ENCODE measurements at places on chromosomes 1 and 21.
A peak's percentile ranks its signal among the peaks of the same experiment; 100 is the strongest.

GRCh38 chr1:210739627-210740026 lies 394.3 kb downstream of the KCNH1 start:
- DNase-seq: no peak

GRCh38 chr21:37350472-37350871 lies 16.1 kb upstream of the DYRK1A start:
- no peak for DNase-seq

- no peak for DNase-seq
Measured at GRCh38 chr1:161226320-161226711, 456 bp downstream of the TOMM40L start.

DNA sequence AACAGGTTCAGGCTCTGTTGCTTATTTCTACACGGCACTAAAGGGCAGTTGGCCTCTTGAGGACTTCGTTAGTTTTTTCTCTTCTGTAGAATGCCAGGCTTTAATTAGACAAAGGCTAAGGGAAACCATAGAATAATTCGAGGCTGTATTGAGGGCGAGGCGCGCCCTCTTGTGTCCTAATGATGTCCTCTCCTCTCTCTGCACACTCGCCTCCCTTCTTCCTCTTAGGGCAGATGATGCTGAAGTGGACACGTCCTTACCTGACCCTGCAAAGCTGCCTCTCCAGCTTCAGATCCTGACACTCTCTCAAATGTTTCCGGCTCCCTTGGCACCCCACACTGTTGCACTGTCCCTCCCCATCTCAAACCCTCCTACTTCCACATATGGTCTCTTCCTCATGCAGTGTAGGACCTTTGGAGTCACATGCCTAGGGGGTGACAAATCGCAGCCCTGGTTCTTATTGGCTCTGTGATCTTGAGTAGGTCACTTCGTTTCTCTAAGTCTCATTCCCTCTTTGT lies 1.9 kb upstream of the ZSCAN20 start:
- DNase-seq: no peak

GRCh38 chr1:202807926-202808757 lies at the start of gene KDM5B:
Gene KDM5B (minus strand): TSS chr1:202808421. CDS start chr1:202808305, 116 bp downstream.
- DNase-seq: peak; percentile 15

DNA sequence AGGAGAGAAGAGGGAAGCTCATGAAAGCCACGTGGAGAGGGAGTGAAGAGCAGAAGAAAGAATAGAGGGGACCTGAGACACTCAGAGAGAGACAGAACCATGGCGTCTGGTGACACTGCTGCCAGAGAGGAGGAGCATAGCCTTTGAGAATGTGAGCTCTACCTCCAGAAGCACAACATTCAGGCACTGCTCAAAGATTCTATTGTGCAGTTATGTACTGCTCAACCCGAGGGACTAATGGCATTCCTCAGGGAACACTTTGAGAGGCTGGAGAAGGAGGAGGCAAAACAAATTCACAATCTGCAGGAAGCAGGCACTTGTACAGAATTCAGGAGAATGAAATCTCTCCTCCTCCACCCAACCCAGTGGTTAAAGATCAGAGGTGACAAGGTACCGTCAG lies 45.1 kb downstream of the BTBD8 start:
- DNase-seq: no peak

GRCh38 chr1:89721351-89721750 lies 88.4 kb downstream of the LRRC8C start:
- no peak for DNase-seq

GRCh38 chr1:83689921-83690868 lies 308.7 kb downstream of the TTLL7 start:
- DNase-seq: no peak

- no peak for DNase-seq
Measured at GRCh38 chr1:51203121-51203873, 32.8 kb upstream of the RNF11 start.

DNA sequence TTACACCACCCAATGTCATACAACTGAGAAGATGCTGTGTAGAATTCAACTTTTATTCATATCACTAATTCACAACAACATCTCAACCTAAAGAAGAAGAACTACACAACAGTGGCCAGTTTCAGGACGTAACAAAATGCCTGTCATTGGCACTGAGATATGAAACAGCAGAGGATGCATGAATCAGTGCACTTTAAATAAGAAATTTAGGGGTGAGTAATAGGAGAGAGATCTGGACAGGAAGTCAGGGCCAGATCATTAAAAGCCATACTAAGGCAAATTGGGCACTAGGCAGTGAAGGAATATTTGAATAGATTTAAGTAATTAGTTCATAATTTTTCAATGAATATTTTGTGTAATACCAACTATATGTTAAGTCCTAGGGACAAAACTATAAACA lies 510.5 kb downstream of the PLPP3 start:
- no peak for DNase-seq

DNA sequence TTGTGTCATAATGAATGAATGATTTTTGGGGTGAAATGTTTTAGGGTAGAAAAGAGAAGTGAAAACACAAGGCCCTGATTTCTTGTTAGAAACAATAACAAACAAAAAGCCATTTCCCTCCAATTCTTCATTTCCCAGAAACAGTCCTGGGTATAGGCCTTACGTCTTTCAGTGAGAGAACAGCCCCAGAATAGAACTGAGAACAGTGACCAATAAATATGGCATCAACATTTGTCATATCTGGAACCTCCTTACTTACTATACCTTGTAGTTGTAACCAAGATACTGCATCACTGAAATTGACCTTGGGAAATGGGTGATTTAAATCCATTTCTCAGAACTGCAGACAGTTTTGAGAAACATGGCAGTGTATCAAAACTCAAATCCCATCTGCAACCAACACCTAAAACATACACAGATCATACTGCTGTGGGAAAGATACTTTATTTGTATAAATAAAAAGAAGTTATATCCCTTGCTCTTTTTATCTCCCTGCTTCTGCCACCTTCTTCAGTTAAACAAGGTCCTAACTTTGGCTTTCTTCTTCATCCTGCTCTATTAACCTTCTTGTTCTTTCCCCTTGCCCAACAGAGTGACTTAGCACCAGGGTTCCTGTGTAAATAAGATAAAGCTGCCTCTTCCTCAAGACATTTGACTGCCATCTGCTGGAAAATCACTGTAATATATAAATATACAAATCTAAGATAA lies 19.5 kb downstream of the XKR8 start:
- DNase-seq: no peak

- DNase-seq: no peak
Measured at GRCh38 chr21:40769231-40769630, 77.7 kb downstream of the DSCAM start.

- no peak for DNase-seq
Measured at GRCh38 chr1:24329797-24330543, 10.8 kb downstream of the GRHL3 start.

DNA sequence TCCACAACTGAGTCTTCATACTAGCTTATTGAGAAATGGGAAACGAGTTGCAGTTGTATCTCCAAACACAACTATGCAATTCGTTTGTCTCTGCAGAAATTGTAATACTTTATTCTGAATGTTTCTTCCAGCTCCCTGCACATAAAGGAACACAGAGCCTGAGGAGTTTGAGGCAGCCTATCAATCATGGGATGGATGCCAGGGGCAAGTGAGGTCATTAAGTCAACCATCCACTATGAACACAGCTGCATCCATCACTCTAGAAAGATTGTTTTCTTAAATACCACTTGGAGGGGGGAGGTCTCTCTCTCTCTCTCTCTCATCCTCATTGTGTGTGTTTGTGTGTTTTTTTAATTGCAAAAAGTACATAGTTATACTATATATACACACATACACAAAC lies 2.9 kb upstream of the PSMB2 start:
- DNase-seq: no peak

- DNase-seq: no peak
Measured at GRCh38 chr1:54375298-54375697, 30.9 kb downstream of the SSBP3 start.

GRCh38 chr1:74193908-74194307 lies 4.1 kb downstream of the LRRIQ3 start:
- DNase-seq: no peak

DNA sequence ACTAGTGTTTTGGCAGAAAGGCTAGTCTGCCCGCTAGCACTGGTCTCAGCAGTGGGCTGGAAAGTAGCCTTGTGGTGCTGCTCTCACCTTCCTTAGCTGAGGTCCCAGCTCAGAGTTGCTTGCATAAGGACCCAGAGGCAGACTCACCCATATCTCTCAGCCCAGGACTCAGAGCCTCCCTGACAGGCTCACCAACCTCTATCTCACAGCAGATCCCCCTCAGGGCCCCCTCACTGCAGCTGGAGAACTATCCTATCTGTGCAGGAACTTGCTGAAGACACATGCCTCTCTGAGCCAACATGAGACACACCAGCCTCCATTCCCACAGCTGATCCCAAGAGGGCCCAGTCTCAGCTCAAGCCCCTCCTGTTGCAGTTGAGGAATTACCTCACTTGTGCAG lies 82.6 kb downstream of the IARS2 start:
- DNase-seq: no peak

- no peak for DNase-seq
Measured at GRCh38 chr1:36320767-36321118, 2.7 kb downstream of the EVA1B start.

DNA sequence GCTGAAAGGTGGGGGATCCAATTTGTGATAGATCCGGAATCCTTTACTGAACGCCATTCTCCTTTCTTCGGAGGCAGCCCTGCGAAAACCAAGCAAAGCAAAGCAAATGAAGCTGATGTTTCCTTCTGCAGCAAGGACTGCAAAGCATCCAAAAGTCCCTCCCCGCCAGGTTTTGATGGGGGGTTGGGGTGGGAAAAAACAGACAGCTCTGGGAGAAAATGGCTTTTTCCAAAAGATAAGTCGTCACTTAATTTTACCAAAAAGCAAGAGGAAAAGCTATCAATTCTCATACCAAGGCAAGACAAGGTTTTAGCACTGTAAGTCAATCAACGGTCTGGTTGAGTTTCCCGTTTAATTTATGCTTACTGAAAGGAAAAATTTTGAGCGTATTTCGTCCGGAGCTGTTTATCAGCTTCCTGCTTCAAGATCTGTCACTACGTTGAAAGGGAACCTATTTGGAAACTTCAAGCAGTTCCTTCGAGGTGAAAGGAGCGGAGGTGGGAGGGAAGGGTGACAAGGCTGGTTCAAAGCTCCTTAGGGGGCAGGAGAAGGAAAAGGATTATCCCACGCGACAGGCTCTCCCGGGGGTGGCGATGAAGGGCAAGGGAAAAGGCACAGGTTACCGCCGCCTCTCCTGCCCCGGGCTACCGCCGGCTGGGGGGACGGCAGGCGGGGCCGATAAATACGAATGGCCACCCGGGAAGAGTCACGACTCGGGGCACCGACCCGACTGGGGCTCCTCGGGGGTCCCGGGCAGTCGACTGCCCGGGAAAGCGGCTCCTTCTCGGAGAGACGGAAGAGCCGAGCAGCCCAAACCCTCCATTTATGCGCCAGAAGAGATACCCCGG lies 750 bp downstream of the SYNJ1 start:
- no peak for DNase-seq

DNA sequence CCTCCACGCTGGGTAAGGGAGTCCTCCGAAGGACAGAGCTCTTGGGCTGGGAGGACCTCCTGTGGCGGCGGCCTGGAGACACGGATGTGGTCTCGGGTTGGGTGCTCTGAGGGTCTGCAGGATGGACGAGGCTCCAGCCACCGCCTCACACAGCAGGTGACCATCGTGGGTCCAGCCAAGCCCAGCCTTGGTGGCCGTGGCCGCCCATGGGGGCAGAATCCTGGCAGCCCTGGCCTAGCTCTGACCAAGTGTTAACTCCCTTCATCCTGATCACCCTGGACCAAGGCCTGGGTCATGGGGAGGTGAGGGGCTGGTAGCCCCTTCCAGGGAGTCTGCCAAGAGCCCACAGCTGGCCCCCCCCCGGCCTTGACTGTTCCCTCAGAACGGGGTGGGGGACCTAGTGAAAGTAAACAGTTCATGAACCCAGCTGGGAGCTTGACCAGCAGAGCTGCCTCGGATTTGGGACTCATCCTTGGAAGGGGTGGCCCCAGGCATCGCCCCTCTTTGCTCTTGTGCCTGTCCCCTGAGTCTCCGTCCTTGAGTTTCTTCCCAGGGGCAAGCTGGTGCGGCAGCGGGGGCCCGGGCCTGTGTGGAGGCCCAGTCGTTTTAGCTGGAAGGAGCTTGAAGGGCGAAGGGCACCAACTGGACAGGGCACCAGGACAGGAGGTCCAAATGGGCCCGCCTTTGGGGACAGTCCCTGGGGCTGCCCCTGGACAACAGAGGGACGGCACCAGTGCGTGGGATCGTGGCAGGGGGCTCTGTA lies 17.8 kb downstream of the ARHGEF16 start:
- no peak for DNase-seq

DNA sequence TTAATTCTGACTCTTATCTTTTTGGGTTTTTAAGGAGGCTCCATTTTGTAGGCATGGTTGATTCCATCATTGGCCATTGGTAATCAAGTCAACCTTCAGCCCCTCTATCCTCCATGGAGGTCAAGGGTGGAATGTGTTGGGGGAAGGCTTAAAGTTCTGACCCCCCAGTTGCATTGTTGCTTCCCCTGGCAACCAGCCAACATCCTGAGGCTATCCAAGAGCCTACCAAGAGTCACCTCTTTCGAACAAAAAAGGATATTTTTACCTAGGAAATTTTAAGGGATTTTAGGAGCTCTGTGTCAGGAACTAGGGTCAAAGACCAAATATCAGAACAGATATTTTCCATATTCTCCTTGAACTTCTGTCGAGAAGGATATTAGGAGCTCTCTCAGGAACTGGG lies 251.8 kb downstream of the RYR2 start:
- no peak for DNase-seq

GRCh38 chr1:38549191-38549590 lies 310.4 kb downstream of the RRAGC start:
- DNase-seq: no peak

GRCh38 chr1:37671261-37671660 lies 21.1 kb upstream of the CDCA8 start:
- no peak for DNase-seq

DNA sequence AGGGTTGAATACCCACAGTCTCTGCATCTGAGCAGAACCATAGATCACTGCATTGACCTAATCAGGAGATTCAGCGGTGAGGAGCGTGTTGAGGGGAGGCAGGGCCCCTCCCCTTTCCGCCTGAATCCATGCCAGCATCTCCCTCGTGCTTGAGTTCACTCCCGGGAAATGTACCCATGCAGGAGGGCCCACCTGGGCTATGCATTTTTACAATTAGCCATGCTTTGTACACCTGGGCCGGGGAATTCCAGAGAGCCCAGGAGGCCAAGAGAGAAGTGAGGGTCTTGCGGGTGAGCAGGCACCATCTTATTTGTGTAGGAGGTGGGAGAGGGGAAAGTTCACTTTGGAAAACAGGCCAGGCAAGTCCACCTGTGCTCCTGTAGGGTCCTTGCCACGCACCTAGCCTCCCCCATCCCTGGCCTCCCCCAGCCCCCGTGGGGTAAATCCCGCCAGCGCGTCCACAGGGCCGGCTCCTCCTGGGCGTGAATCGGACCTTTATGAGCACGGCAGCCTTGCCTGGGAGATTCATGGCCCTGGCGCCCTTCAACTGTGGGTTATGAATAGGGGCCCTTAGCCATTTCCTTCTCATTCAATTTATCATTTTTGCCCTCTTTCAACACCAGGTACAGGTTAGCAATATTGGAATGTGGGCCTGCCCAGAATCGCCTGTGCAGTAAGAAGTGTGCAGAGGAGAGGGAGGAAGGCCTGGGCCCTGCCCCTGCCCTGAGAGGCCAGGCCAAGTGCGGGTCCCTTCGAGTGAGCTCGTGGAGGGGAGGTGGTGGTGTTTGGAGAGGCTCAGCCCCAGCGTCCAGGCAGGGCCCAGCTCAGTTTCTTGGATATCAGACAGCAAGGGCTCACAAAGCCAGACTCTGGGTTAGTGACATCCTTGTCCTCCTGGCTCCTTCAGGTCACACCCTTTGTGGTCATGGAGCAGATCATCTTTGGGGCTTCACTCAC lies 84.4 kb upstream of the ACTRT2 start:
- no peak for DNase-seq

GRCh38 chr1:194289569-194290266 lies 1103.3 kb upstream of the B3GALT2 start:
- DNase-seq: no peak
